Stimulated activated CD8-positive, alpha-beta memory T cell treated with anti-CD3 and anti-CD28 coated beads, Interleukin-4, amount 100 ng/mL, for 48 hours (primary cell): ENCODE measurements at places on chromosomes 11 and 22.
A peak's percentile ranks its signal among the peaks of the same experiment; 100 is the strongest.

- DNase-seq = no peak
Measured at GRCh38 chr11:15497366-15497765, 382.6 kb downstream of the INSC start.

DNA sequence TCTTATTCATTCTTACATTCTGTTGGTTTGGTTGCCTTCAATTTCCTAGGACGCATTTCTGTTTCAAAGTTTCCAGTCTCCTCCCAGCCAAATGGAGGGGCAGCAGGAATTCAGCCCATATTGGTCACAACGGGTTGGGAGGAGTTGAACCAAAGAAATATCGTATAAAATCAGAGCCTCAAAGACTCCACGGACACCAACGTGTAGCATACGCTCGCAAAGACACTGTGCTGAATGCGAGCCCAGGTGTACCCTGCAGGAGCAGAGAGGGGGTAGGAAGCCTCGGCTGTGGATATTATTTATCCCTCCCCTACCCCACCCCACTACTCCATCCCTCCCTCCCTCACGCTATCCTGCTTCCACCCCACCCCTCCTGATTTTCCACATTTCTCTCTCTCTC is 15.5 kb upstream of the CCND1 start:
- DNase-seq = no peak

DNA sequence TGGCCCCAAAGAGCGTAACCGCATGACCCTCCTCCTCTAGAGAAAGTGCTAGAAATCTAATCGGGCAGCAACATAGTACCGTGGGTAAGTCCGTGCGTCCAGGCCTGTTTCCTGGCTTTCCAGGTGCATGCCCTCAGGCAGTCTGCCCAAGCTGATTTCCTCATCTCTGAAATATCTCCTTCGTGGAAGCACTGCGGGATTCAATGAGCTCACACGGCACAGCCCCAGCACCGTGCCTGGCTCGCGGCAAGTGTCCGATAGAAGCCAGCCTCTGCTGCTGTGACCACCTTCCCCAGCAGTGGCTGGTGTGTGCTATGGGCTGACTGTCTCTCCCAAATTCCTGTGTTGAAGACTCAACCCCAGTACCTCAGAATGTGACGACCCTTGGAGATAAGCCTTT is 20.7 kb downstream of the RPUSD4 start:
- no peak for DNase-seq

DNA sequence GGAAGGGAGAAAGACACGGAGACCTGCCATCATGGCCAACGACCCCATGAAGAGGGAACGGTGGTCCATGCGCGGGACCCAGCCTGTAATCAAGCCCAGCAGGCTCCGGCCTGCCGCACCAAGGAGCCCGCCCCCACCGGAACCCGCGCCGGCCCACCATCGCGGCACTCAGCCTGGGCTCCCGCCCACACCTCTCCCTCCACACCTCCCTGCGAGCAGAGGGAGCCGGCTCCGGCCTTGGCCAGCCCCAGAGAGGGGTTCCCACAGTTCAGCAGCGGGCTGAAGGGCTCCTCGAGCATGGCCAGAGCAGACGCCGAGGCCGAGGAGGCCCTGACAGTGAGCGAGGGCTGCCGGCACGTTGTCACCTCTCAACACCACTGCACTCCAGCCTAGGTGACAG is 1302.8 kb upstream of the CNTN5 start:
- no peak for DNase-seq

DNA sequence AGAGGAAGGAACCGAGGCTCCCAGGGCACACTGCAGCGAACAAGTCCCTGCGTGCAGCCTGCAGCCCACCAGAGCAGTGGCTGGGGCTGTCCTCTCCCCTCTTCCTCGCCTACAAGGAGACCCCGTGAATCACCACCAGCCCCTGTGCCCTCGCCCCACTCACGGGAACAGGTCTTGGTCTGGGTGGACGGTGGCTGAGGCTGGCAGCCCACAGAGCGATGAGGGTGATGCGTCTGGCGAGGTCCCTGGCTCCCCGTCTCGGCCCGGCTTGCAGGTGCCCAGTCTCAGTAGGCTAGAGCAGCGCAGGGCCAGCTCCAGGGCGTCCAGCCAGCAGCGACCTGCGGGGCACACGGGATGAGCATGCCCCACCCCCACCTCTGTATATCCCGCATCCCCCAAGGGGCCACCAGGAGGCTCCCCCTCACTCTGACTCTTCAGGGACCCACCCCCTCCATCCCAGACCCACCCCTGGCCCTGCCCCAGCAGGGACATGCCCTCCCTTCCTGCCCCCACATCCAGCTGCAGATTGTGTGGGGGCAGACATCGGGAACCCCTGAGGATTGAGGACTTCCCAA is 50.5 kb upstream of the CARS1 start:
- no peak for DNase-seq

- no peak for DNase-seq
Measured at GRCh38 chr22:36116127-36116526, 44.4 kb downstream of the APOL3 start.

GRCh38 chr11:29268733-29269132 is 748.1 kb downstream of the KCNA4 start:
- no peak for DNase-seq

DNA sequence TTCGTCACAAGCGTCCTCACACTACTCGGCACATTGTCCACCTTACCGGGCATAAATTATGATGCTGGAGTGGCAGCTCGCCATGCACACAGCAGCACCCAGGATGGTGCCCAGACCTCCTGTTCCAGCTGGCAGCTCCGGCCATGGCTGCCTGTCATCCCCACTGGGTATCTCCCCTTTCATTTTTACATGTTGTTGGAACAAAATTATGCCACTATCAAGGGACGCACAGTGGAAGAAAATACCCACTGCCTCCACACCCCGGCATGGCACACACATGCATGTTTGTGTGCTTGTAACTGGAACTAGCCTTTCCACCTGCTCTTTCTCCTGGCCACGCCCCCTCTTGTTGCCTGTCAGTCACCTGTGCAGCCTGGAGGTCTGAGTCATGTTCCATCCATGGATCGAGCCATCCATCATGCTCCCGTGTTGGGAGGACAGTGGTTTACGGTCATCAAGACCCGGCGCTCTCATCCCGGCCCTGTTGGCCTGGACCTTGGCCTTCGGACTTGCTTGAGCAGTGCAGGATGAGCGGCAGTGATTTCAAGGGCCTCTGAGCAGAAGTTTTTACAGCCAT is 1069.6 kb downstream of the BRD1 start:
- DNase-seq = peak; percentile 15

- no peak for DNase-seq
Measured at GRCh38 chr22:29617922-29618629, 14.6 kb downstream of the NF2 start.

GRCh38 chr11:35631891-35632290 is 13.6 kb downstream of the FJX1 start:
- no peak for DNase-seq

GRCh38 chr11:69076129-69076791 is 27.5 kb downstream of the TPCN2 start:
- no peak for DNase-seq

- DNase-seq = no peak
Measured at GRCh38 chr11:105854269-105854668, 167.8 kb downstream of the MSANTD4 start.

DNA sequence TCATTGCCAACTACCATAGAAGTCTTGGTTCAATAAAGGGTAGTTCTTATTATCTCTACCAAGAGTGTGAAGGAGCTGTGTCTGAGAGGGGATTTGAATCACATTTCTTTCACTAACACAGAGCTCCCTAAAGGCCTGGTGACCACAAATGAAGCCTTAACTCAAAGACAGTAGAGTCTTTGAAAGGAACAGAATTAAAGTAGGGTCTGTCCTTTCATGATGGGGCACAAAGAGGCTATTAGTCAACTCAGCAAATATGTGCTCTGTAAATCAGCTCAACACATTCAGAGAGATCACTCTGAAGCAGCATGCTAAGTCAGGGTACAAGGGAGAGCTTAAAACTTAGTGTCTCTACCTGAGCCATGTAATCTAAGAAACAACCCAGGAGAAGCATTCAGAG is 212.4 kb upstream of the SYN3 start:
- no peak for DNase-seq

DNA sequence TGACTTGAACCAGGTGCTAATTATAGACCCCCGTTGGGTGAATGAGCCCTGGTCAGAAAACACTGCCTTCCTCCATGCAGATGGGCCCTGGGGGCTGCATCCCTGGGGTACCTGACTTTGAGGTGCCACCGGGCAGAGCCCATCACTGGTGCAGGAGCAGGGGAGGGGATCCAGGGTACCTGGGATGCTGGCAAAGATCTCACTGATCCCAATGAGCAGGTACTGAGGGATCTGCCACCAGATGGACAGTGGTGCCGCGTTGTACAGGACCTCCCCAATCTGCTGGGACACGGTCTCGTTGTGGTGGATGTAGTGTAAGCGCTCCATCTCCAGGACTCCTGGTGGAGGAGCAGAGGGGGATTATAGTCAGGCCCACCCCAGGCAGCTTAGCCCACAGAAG is 12.7 kb downstream of the SLC15A3 start:
- DNase-seq = no peak

DNA sequence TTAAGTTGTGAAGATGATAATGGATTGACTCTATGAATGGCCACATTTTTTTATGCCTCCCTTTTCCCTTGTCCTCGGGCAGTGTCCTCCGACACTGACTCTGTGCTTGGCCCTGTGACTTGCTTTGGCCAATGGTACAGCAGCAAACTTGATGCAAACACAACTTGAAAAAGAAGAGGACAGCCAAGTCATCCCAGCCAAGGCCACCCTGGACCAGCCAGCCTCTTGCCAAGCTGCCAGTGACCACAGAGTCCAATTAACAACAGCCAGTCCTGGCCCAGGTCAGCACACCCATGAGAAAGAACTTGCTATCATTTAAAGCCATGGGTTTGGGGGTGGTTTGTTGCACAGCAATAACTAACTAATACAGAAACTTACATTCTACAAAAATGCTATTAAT is 63.4 kb upstream of the SLC35C1 start:
- DNase-seq = no peak

DNA sequence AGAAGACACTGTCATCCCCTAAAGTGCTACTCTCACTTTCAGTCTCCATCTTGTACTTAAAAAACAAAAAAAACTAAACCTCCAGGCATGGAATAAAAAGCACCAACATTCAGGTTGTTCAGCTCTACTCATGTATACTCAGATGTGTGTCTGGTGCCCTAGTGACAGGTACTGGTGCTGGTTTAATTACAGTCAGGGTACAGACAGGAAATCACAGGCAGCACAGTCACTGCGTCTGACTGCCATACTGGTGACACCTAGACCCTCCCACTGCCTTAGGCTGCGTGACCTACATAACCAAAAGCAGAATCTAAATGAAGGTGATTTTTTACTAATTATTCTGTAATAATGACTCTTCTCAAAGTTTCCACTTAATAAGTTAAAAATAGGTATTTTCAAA is at the start of gene ARHGAP32:
ARHGAP32 (minus strand) TSS at position 176 of the 400 bp plus-strand sequence; CDS start at position 49, 127 bp downstream.
- peak; percentile 24 for DNase-seq

GRCh38 chr11:4039011-4039410 is 55.6 kb upstream of the RRM1 start:
- DNase-seq = no peak

GRCh38 chr11:33893711-33894397 is 2.0 kb upstream of the LMO2 start:
- DNase-seq = peak; percentile 84

DNA sequence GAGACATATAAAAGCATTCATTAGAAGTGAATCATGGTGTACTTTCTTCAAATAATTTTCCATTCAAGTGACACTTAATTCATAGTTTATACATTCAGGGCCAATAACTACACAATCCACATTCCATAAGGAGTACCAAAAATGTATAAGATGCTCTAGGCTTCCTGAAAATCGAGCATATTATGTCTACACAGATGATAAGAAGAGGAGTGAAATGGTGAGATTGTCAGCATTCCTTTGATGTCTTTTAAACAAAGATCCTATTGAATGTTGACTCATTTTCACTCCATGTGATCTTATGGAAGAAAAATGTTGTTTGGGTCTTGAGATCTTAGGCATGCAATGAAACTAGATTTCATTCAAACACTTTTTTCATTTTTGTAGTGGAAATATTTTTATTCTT is 843.2 kb downstream of the KCNA4 start:
- DNase-seq = no peak

DNA sequence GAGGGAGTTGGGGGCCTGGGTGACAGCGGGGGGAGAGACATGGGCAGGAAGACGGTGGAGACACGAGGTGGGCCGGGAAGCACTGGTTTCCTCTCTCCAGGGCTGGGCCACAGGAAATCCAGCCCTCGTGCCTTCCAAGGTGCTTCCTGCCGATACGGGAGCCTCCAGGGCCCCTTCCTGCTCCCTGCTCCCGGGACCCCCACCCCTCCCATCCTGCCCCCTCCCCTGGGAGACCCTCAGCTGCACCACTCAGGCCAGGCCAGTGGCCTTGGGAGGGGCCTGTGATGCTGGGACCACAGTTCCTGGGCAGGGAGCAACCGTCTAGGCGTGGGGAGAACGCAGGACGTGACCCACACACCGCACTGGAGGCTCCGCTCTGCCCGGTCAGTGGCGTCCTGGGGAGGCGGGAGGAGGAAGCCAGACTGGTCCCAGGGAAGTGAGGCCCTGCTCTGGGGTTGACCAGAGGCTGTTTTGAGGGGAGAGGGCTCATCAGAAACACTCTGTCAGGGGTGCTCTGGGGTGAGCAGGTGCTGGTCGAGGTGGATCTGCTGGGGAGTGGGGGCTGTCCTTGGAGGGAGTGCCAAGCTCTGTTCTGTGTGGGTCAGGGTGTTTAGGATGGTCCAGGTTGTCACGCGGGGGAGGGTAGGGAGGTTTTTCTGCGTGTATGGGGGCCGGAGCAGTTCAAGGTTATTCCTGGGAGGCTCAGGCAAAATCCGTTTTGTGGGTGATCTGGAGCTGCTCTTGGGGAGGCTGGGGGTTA is at the start of gene SHANK3:
SHANK3 (plus strand) TSS at position 353 of the 760 bp plus-strand sequence.
- DNase-seq = no peak

DNA sequence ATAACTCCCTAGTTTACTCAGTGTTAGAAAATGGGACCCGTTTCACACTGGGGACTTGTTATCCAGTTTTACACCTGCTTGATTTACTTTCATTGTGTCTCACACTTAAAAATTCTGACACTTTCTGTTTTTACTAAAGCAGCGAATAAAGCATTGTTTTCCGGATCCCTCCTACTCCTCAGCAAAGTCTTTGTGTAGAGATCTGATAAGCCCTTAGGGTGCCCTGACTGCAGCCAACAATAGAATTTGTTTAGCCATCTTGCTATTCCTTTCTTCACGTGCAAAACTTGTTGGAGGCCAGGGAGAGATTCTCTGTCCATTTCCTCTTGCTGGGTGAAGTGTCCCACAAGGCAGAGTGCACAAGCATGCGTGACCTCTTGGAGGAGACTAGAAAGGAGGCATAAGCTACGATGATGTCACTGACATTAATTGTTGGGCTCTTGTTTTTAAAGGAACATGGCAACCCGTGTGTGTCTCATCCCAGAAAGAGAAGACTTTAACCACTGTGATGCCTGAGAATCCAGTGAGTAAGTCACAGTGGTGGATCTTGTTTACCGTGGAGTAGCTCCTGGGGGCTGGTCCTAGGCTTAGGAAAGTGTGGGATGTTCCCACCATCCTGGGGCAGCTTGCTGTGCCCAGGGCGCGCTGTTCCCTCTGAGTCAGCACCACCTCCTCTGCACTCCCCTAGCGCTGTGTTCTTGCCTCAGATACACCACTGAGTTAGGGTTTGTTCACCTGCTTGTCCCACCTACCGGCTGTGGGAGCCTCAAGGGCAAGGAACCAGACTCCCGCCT is 27.7 kb downstream of the MICAL2 start:
- DNase-seq = no peak

- DNase-seq = no peak
Measured at GRCh38 chr11:132330515-132330914, 960.1 kb downstream of the NTM start.

GRCh38 chr11:34223021-34223813 is 117.8 kb downstream of the NAT10 start:
- DNase-seq = no peak
